ENCODE measurements at places on chromosomes 1 and 21.

DNA sequence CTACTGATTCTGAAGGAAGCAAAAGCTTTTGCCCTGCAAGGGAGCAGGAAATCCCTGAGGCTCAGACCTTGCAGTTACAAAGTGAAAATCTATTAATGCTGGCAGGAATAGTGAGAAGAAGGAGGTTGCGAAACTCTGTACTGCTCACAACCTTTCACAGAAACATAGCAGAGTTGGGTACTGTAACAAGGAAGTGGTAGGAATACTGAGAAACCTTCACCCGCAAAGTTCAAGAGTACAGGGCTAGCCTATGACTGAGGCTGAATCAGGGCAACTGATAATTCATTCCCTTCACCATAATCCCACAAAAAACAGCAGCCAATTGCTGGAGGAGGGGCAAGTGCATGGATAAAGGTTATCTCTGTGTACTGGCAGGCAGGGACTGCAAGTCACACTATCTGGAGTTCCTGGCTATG is 23.9 kb upstream of the KCTD3 start:
- DNase-seq, result no peak

DNA sequence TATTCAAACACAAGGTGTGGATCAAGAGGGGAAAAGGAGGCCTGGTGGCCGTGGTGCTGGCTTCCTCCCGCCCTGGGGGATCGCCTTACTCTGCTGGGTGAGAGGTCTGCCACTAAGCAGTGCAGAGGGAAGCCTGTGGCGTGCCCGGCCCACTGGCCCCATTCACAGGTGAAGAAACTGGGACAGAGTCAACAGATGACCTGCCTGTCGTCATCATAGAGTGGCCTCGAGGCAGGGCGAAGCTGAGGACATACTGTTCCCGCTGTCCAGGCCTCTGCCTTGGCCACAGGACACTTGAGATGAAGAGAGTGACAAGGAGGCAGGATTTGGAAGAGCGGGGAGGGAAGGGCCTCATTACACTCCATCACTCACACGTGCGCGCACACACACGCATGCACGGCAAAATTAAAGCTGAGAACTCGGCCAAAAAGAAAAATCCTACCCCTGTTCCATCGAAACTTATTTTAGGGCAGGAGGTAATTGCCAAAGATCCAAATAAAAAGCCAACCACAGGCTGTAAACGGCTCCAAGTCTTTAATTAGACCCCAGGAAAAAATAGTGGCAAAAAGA is 50.5 kb downstream of the CASZ1 start:
- DNase-seq, result no peak

GRCh38 chr21:41558842-41559241 is 50.9 kb upstream of the TMPRSS2 start:
- DNase-seq, result no peak

DNA sequence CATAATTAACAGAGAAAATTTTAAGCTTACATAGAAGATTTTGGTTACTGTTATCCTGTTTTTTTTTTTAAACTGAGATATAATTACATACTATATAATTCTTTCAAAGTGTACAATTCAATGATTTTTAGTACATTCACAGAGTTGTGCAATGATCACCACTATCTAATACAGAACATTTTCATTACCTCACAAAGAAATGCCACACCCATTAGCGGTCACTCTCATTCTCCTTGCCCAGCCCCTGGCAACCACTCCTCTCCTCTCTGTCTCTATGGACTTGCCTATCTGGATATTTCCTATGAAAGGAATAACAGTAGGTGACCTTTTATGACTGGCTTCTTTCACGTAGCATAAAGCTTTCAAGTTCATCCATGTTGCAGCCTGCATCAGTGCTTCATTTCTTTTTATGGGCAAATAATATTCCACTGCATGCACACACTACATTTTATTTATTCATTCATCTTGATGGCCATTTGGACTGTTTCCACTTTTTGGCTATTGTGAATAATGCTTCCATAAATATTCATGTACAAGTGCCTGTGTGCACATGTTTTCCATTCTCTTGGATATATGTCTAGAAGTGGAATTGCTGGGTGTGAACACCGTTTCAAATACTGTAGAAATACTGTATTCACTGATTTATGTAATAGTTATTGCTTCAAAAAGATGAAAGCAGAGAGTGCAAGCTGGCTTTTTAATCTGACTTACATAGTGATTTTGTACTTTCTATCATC is 26.5 kb downstream of the TAF5L start:
- DNase-seq, result no peak

GRCh38 chr21:10641107-10641506 is 119.7 kb downstream of the TPTE start:
- no peak for DNase-seq

DNA sequence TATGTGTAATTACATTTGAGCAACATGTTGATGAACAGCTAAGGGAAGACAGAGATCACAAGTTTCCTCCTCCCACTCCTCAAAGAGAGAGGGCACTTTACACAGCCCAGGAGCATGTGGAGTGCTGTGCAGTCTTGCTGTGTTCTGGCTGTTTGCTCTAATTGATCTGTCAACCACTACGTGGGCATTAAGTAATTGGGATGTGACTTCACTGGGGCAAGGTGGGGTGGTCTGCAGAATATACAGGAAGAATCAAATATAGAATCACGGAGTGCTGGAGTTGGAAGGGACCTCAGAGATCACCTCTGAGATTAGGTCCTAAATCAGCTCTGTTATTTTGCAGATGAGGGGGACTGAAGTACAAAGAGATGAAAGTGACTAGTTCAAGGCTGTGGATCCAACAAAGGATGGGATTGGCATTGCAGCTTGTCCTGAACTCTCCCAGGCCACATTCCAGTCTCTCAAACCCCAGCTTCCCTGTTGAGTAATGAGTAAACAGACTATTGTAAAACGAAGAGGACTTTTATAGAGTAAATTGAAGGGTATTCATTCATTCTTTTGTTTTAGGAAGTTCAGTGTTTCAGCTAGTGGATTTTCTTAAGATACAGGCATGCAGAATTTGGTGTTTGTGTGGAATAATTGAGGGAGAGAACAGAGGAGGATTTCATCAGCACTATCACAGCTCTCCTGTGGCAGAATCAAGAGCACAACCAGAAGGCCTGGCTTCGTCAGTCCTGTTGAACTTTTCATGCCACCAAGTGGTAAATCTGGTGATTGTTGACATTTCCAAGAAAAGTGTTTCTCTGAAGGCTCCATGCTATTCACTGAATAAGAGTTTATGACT is 22.4 kb downstream of the NOS1AP start:
- DNase-seq, result no peak

DNA sequence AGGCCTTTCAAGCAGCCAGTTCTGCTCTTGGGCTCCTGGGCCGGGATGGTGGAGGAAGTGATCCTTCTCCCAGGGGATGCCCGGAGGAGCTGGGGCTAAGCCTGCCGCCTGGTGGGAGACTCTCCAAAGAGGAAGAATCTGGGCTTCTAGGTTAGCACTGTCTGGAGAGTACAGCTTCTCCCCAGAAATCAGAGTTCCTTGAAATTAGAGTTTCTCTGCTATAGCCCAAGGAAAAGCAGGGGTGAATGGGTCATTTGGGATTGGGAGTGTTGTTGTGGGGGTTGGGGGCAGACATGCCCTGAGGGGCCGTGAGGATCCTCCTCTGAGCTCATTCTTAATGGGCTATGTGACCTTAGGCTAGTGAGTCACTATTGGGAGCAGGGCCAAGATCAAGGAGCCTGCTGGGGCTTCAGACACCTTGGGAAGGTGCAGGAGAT is 6.5 kb downstream of the LGR6 start:
- DNase-seq, result no peak

DNA sequence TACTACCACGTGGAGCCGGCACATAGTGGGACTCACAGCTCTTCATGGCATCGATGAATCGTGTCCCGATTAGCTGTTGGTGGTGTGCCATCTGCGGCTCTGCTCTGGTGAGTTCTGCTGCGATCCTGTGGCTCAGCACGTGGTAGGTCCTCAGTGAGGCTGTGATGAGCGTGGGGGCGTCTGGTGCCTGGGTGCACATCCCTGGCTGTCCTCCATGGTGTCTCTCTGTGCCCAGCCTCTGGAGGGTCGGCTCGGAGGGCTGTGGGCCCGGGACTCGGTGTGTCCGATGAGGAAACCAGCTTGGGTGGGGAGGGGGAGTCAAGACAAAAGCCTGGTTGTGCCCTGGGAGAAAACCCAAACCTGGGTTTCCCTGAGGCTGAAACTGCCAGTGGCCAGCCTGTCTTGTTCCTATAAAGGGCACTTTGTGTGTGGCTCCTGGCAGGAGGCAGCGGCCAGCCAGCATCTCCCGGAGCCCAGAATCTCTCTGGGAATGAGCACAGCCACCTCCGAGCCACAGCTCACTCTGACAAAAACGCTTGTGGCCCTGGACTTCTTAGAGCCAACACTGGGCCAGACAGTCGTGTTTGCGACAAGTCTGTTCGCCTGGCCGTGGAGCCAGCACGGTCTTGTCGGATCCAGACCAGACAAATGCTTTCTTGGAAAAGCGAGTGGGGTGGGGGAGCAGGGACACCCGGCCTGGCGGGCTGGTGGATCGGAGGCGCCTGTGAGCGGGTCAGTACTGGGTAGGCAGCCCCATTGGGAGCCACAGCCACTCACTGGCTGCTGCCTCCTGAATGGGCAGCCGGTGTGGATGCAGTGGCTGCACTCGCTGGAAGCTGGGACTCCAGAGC is 31.8 kb downstream of the SPSB1 start:
- DNase-seq, result no peak

DNA sequence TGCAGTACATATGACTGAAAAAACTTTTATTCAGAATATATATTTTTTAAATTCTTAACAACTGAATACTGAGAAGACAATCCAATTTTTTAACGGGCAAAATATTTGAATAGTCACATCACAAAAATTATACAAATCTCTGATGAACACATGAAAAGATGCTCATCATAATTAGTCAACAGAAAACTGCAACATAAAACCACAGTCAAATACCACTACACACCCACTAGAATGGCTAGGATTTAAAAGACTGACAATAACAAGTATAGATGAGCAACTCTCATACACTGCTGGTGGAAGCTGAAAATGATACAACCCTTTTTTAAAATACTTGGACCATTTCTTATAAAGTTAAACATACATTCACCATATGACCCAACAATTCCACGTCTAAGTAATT is 87.7 kb upstream of the TNFSF4 start:
- no peak for DNase-seq

DNA sequence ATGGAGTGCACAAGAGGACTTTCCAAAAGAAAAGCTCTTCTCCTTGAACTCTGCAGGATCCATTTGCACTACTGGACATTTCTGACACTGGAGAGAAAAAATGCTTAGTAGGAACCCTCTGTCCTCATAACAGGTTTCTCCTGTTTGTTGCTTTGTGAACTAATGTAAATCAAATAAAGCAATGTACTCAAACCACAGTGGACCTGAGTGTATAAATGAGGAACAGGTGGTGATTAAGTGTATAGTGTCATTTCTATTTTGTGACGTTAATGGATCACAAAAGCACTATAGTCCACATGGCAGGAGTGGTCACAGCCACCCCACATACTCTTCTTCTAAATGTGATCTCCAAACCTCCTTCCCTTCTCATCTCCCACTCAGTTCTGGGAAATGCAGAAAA is 268.4 kb upstream of the DUSP10 start:
- no peak for DNase-seq

DNA sequence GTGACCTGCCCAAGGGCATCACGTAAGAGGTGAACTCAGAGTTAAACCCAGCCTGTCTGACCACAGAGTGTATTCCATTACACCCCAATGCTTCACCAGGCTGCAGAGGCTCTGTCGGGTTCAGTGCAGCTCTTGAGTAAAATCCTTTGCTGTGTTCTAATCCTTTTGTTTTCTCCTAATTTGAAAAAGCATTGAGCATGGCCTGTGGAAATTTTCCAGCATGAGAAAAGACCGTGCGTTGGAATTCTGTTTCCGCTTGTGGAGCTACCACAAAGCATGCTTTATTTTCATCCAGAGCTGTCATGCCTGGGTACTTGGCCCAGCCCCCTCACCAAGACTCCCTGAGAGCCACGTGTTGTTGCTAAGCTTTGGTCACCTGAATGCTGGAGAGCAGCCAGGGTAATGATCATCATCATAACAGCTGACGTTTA is 317.6 kb downstream of the PRDM2 start:
- no peak for DNase-seq

- no peak for DNase-seq
Measured at GRCh38 chr1:114314098-114314497, 160.4 kb upstream of the SYT6 start.

- no peak for DNase-seq
Measured at GRCh38 chr1:194300340-194300739, 1113.9 kb upstream of the B3GALT2 start.

- DNase-seq, result no peak
Measured at GRCh38 chr1:64839732-64840405, 95.0 kb downstream of the RAVER2 start.

GRCh38 chr1:19035377-19036040 is 79.0 kb upstream of the IFFO2 start:
- no peak for DNase-seq

- no peak for DNase-seq
Measured at GRCh38 chr21:46416551-46416950, 42.1 kb upstream of the DIP2A start.

DNA sequence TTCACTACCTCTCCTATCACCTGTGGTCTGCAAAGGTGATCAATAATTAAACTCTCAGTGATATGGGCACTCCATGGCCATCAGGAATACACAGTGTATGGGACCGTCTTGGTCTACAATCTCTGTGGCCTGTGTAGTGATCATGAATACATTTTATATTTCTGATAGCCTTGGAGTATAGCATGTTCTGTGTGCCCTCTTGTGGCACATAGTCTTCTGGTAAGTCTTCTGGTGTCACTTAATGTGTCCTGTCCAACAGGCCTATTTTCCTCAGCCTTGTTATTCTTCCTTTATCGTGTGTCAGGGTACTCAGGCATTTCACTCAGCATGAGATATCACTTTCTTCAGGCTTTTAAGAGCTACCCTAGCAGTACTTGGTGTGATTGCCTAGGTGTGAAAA is 393.6 kb downstream of the AGBL4 start:
- DNase-seq, result no peak

DNA sequence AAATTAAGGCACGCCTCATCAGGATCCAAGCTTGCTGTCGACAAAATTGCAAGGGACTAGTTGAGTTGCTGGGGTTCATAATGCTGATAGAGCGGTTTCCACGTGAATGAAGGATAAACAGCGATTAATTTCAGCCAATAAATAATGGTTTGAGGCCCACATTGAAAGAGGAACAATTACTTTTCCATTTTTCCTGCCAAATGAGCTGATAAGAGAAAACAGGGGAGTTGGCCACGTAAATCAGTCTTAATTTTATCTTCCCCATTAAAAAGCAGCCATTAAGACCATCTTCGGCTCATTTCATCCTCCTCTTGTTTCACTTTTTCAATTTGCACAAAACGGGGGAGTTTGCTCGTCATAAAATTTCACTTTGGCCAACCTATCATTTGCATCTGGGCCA is 235.5 kb upstream of the RRP15 start:
- DNase-seq, result no peak

Measured in T-helper 22 cell (primary cell).